ENCODE measurements at places on chromosomes 2 and 18. TPM values are rescaled to one million over a fixed set of nuclear protein-coding genes. Genes with fewer than 3 reads are reported as not detected.
A peak's percentile ranks its signal among the peaks of the same experiment; 100 is the strongest.

DNA sequence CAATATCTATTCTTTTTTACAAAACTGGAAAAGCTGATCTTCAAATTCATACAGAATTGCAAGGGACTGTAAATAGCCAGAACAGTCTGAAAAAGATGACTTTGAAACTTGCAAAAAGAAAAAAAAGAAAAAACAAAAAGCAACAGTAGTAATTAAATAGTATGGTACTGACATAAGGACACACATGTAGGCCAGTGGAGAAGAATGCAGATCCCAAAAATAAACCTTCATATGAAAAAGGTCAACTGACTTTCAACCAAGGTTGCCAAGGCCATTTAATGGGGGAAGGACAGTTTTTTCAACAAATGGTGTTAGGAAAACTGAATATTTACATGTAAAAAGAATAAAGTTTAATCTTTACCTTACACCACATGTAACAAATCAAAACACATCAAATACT is 111.8 kb downstream of the USP34 start:
- peaks cover 9% of the 10 kb centered on the region for H3K4me1 ChIP-seq
- DNase-seq = no peak
- H3K27ac ChIP-seq = peak overlapping the region; percentile 38
- no peaks in the 10 kb centered on the region for H3K27me3 ChIP-seq
- H3K4me3 ChIP-seq = no peak overlapping the region

- H3K27me3 ChIP-seq = peaks cover 56% of the 10 kb centered on the region
- no peak overlapping the region for H3K27ac ChIP-seq
- no peak for DNase-seq
- no peaks in the 10 kb centered on the region for H3K4me1 ChIP-seq
Measured at GRCh38 chr2:2324119-2324518, 7.0 kb downstream of the MYT1L start.

DNA sequence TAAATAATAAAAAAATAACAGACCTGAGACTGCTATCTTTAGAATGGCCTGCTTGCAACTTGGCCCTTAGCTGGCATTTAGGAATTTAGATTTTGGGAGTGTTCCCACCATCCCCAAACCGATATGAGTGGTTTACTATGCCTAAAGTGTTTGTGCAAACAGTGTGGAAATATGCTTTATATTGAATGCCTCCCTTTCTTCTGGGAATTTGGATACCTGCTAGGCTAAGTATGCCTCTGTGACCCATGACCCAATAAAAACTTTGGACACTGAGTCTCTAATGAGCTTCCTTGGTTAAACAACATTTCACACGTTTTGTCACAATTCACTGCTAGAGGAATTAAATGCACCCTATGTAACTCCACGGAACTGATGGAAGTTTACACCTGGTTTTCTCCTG is 73.2 kb downstream of the BMPR2 start:
- no peaks in the 10 kb centered on the region for H3K27me3 ChIP-seq
- H3K4me3 ChIP-seq = no peak overlapping the region
- DNase-seq = no peak
- H3K36me3 ChIP-seq = peaks cover 12% of the 10 kb centered on the region
- peaks cover 4% of the 10 kb centered on the region for H3K4me1 ChIP-seq

DNA sequence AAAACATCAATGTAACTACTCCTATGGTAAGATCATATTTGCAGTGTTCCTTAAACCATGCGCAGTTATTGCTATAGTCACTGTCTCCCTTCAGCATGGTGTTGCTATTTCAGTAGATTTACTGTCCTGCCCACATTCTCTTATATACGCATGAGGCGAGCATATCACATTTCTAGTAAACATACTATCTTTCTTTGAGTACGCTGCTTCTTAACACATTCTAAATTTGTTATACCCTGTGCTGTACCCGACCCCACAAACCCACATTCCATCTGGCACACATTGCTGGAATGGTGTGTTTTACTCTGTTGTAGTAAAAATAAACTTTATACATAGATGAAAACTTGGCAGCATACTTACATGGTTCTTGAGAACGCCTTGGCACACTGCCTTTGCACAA is 163.3 kb downstream of the QPCT start:
- peaks cover 2% of the 10 kb centered on the region for H3K36me3 ChIP-seq
- H3K27ac ChIP-seq = no peak overlapping the region
- no peak for DNase-seq
- H3K27me3 ChIP-seq = no peaks in the 10 kb centered on the region
- H3K4me1 ChIP-seq = peaks cover 33% of the 10 kb centered on the region

- no peak for DNase-seq
- H3K27ac ChIP-seq = no peak overlapping the region
- no peak overlapping the region for H3K4me3 ChIP-seq
- no peaks in the 10 kb centered on the region for H3K27me3 ChIP-seq
- H3K4me1 ChIP-seq = peaks cover 2% of the 10 kb centered on the region
Measured at GRCh38 chr2:20421988-20422370, 24.9 kb upstream of the RHOB start.

DNA sequence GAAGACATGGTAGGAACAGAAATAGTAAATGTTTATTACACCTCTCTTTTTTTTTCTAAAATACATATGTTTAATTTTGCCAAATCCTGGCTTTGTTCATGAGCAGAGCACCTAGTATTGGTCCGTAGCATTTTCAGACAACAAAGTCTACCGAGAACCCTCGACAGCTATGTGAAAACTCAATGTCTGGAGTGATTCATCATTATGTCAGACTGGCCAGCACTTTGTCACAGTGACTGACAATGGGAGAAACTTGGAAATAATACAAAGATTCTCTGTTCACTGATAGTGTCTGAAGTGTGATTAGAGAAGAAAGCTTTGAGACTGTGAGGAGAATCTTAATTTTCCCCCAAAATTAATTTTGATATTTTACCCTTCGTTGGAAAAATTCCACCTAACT is 143.0 kb downstream of the HNMT start:
- no peak overlapping the region for H3K27ac ChIP-seq
- H3K4me1 ChIP-seq = peaks cover 30% of the 10 kb centered on the region
- no peak for DNase-seq
- no peak overlapping the region for H3K4me3 ChIP-seq
- no peaks in the 10 kb centered on the region for H3K27me3 ChIP-seq

DNA sequence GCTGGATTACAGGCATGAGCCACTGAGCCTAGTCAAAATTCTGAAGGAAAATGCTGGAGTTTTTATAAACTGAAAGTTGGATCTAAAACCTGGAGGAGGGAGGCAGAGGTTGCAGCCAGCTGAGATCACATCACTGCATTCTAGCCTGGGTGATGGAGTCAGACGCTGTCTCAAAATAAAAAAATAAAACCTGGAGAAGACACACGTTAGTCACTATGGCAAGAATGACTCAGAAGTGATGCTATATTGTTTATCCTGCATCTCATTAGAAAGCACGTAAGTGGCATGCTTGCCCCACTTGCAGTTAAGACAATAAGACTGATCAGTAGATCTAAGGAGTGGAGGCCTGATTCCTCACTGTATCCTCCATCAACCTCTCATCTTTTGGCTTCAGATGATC is 106.6 kb upstream of the STON1 start:
- no peak for DNase-seq
- H3K27ac ChIP-seq = no peak overlapping the region
- H3K27me3 ChIP-seq = no peaks in the 10 kb centered on the region
- H3K4me3 ChIP-seq = no peak overlapping the region
- no peaks in the 10 kb centered on the region for H3K36me3 ChIP-seq

- peaks cover 84% of the 10 kb centered on the region for H3K27me3 ChIP-seq
- H3K36me3 ChIP-seq = no peaks in the 10 kb centered on the region
- no peak overlapping the region for H3K27ac ChIP-seq
- H3K4me3 ChIP-seq = no peak overlapping the region
- DNase-seq = no peak
- no peaks in the 10 kb centered on the region for H3K4me1 ChIP-seq
Measured at GRCh38 chr2:175362331-175362730, 180.8 kb upstream of the ATP5MC3 start.

DNA sequence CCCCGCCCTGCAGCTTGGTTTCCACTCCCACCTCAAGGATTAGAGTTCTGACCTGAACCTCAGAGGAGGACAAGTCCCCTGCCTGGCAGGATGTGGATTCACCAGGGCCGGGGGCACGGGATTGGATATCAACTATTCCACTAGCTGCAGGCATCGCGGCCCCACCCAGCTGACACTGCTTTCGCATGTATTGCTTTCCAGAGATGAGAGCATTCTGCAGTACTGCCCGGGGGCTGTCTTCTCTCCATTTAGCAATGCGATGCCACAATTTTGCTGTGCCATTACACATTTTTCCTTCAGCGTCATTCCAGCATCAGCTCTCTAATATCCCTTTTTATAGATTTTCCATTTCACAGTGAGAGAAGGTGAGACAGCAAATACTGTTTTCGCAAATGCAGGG is 42.0 kb downstream of the CTIF start:
- no peak for DNase-seq
- no peaks in the 10 kb centered on the region for H3K27me3 ChIP-seq
- peaks cover 15% of the 10 kb centered on the region for H3K36me3 ChIP-seq
- H3K27ac ChIP-seq = no peak overlapping the region
- peaks cover 21% of the 10 kb centered on the region for H3K4me1 ChIP-seq

DNA sequence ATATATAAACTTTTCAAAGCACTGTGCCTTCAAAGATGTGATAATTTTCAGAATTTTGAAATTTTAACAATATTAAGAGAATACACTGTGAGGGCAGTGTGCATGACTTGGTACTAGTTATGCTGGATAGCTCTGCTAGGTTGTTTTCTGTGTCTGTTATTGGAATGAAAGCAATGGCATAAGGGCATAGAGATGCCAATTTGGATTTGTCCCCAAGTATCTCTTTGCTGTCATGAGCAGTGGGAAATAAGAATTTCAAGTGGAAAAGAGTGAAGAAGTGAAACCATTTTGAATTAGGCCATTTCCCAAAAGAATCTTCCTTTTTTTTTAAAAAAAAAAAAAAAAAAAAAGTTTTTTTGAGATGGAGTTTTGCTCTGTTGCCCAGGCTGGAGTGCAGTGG is 76.8 kb downstream of the SLC39A10 start:
- H3K27me3 ChIP-seq = no peaks in the 10 kb centered on the region
- peaks cover 40% of the 10 kb centered on the region for H3K36me3 ChIP-seq
- H3K4me1 ChIP-seq = peaks cover 11% of the 10 kb centered on the region
- no peak overlapping the region for H3K4me3 ChIP-seq

PPP3R1 gene
- 62.8 TPM for total RNA-seq

MPP4 gene
- total RNA-seq = 0.18 TPM

LTBP1 gene
- 80.2 TPM for total RNA-seq

DSC1 gene
- 0.43 TPM for total RNA-seq
